HT-29 (cell line): ENCODE measurements at places on chromosomes 16 and 17. TPM values are rescaled to one million over a fixed set of nuclear protein-coding genes. Genes with fewer than 3 reads are reported as not detected.

DNA sequence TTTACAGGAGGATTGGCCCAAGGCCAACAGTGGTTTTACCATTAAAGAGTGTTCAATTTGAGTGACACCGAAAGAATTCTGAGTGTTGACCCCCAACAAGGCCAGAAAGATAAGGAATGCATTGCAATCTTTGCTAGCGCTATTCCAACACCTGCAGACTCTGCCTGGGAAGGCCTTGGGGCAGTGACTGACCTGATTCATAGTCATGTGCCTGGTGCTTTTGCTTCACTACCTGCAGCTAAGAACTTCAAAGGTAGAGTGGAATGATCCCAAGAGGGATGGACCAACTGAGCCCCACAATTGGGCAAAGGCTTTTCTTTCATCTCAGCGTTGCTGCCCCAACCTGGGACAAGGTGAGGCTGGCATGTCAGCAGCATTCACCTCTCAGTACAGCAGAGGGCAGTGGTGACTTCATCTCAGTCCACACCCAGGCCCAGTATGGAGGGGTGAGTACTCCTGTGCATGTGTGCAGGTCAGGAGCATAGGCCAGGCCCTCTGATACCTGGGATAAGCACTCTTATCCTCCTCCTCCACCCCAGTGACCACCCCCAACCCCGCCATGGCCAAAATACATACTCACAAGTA is 149.6 kb upstream of the GNAO1 start:
- DNase-seq = peak; percentile 32

DNA sequence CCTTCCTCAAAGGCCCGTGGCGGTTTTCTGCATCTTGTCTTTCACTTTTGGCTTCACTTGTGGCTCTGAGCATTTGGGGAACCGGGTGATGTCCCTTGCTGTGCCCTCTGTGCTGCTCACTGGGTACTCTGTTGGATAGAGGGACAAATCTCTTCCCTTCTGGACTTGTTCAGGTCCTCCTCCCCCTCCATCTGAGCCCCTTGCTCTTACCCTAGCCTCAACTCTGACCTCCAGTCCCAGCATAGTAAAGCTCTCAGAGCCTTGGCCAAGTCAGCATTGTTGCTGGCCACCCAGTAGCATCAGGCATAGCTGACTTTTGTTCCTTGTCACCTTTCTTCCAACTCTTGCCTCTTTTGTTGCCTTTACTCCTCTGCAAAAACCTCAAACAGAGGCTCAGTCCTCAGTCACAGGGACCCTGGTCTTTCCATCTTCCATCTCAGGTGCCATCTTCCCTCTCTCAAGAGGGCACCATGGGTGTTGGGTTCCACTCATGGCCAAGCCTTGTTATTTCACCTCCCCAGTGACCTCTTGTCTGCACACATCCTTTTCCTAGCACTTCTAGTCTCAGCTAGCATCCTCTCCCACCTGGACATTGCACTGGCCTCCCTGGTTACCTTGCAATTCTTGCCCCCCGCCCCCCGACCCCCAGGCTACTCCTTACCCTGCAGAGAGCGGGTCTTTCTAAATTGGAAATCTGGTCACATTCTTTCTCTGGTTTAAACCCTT is 393 bp upstream of the PSMB10 start:
- peak; percentile 72 for DNase-seq

DNA sequence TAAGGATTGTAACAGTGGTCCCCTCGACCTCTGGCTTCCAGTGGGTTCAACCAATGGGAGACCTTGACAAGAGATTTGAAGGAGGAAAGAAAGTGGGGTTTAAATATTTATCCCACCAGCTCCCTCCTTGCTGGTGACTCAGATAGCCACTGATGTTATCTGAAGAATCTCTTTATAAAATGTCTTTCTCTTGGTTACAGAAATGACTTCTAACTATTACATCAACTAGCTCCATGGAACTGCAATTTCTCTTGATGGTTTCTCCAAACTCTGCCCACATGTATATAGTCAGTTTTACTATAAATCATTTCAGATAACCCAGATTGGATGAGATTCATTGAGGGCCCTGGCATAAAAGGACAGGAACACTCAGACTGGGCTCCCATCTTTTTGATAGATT is 920.2 kb upstream of the SOX9 start:
- DNase-seq = no peak

The TEKT1 gene
- not detected in 2 replicates for total RNA-seq
